Esophagus squamous epithelium (tissue), 5 donors: ENCODE measurements at places on chromosomes 1 and 21.

DNA sequence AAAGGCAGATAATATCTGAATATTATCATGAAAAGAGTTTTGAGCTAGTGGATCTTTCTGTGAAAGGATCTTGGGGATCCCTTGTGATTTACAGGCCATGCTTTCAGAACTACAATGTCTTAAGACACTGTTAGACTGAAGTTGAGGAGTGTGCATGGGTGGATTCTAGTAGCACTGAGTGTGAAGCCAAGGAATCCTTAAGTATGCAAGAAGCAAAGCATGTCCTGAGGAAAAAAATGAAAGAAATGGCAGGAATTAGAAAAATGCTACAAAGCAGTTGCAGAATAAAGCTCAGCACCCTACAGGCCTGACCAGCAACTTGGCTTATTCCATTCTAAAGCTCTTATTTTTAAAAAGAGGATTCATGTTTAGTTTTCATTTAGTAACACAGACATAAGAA lies 11.9 kb downstream of the STX6 start:
- no peak for DNase-seq

- DNase-seq: no peak
Observed at GRCh38 chr1:193140254-193140653, 18.4 kb downstream of the CDC73 start.

- no peak for DNase-seq
Observed at GRCh38 chr1:40384887-40385286, 11.4 kb downstream of the SMAP2 start.

GRCh38 chr1:9294910-9295636 lies 2.4 kb downstream of the SPSB1 start:
- DNase-seq: no peak

- DNase-seq: no peak
Observed at GRCh38 chr1:199163670-199164069, 524.8 kb downstream of the PTPRC start.
